ENCODE measurements at places on chromosomes 11 and 22.
A peak's percentile ranks its signal among the peaks of the same experiment; 100 is the strongest.

DNA sequence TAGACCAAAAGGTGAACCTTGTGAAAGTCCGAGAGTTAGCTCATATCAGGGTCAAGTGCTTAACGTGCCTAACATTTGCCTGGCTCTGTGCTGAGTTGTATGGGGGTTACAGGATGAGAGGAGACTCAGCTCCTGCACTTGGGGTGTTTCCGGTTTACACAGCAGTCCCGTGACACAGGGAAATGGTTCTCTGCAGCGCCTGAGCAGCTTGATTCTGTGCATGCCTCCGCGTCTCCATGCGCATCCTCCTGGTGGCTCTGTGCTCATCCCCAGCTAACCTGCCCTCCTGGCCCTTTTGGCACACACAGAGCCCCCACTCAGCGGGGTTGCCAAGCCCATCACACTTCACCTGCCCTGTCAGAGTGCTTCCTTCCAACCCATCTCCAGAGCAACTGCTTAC lies 238.3 kb upstream of the TBCEL start:
- no peak overlapping the region for H3K4me3 ChIP-seq
- H3K27ac ChIP-seq = no peak overlapping the region
- no peak for DNase-seq
- no peaks in the 10 kb centered on the region for H3K4me1 ChIP-seq

- DNase-seq = peak; percentile 33
- H3K4me1 ChIP-seq = peaks cover 17% of the 10 kb centered on the region
- H3K27me3 ChIP-seq = no peaks in the 10 kb centered on the region
- H3K36me3 ChIP-seq = no peaks in the 10 kb centered on the region
- no peak overlapping the region for H3K4me3 ChIP-seq
These were observed 2.2 kb upstream of the PNPLA3 start for GRCh38 chr22:43921370-43921769.

DNA sequence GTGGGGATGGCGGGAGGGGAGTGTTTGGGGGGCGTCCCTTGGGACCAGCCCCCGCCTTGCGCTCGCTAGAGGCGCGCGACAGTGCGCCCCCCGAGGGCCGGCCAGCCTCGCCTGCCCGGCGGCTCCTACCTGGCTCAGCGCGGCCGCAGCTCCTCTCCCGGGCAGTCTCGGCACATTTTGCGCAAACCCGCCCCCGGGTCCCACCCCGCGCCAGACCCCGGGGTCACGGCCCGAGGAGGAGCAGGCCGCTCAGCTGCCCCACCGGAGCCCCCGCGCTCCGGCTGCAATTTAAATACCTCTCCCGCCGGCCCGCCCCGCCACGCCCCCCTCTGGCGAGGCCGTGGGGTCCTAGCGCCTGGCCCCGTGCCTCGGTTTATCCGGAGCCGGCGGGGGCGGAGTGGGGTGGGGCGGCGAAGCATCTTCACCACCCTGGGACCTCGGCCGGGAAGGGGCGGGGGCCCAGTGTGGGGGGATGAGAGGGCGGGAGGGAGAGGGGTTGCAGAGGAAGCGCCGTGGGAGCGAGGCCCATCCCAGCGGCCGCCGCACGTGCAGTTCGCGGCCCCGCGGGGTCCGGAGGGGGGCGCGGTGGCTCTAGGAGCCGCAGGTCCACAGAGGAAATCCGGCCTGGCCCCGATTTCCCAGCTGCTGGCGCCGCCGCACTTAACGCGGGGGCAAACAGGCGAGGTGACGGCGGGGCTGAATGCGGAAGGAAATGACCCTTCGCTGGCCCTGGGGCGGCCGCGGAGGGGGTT lies at the start of gene LRRC32:
TSS of gene LRRC32 (minus strand) at position 263 of the 752 bp plus-strand sequence. CDS start 4,793 bp downstream, outside the sequence.
- H3K36me3 ChIP-seq = no peaks in the 10 kb centered on the region
- DNase-seq = no peak
- no peak within 1 kb of the TSS for H3K27ac ChIP-seq
- H3K4me3 ChIP-seq = peak within 1 kb of the TSS; percentile 38

DNA sequence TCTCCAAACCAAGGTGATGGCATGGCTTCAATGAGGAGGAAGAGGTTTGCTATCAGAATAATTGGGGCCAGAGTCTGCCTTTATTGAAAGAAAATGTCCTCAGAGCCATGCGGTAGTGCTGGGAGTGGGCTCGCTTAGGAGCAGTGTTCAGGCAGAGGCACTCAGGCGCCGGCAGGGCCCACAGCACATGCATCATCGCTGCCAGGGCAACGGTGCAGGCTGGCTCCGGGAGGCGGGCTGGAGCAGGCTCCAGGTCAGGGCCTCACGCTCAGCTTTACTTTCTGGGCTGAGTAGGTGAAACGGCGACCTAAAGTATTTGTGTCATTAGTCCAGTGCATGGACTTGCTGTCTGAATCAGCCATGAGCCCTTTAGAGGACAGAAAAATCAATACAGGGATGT lies 169.9 kb upstream of the CCDC90B start:
- H3K4me3 ChIP-seq = no peak overlapping the region
- no peak overlapping the region for H3K27ac ChIP-seq
- H3K4me1 ChIP-seq = no peaks in the 10 kb centered on the region
- no peak for DNase-seq
- H3K36me3 ChIP-seq = no peaks in the 10 kb centered on the region

DNA sequence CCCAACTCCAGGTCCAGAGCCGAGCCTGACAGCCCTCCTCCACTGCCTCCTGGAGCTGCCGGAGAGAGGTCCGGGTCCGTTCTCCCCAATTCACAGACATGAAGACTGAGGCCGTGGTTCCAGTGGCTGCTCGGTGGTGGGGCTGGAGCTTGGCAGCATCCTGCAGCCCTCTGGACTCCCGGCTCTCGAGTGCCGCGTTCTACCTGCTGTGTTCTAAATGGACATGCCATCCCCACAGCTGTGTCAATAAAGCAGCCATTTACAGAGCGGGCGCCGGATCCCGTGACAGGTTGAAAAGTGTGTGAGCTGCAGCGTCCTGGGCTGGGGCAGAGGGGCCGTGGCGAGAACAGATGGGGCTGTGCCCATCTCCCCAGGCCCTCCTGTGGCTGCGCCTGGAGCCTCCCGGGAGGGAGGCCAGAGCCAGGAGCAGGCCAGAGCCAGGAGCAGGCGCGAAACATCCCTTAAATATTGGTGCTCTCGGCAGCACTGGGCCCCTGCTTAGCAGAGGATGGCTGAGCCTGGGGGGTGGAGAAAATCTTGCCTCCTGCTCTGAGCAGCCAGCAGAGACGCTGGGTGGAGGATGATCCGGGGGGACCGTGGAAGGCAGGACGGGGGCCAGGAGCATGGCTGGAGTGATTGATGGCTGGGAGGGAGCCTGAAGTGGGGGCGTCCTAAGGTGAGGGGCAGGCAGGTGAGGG lies 46.2 kb downstream of the FLRT1 start:
- peaks cover 15% of the 10 kb centered on the region for H3K4me1 ChIP-seq
- H3K36me3 ChIP-seq = no peaks in the 10 kb centered on the region
- no peaks in the 10 kb centered on the region for H3K27me3 ChIP-seq
- 0 out of 2 replicates have a peak overlapping the region, but pooled peaks have one; percentile 29 for H3K27ac ChIP-seq

DNA sequence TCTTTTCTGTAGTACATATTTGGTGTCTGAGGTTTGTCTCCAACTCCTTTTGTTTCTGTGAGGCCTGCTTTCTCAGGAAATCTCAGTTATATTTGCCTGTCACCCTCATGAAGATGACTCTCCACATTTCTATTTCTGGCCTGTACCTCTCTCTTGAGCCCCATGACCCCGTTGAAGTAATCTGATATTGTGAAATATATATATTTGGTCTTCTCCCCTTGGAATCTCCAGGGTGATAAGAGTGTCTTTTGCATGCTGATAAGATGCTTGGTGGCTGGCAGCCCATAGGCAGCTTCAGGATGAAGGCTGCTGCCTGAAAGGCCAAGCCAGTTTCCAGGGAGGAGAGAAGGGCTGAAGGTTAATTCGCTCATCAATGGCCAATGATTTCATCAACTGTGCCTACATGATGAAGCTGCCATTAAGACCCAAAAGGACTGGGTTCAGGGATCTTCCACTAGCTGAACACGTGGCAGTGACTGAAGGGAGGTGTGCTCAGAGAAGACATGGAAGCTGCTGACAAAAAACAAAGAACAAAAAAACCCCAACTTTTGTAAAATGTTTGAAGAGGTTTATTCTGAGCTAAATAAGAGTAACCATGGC lies 67.4 kb downstream of the MICAL2 start:
- no peak for DNase-seq
- no peak overlapping the region for H3K4me3 ChIP-seq
- no peaks in the 10 kb centered on the region for H3K27me3 ChIP-seq
- H3K36me3 ChIP-seq = no peaks in the 10 kb centered on the region

DNA sequence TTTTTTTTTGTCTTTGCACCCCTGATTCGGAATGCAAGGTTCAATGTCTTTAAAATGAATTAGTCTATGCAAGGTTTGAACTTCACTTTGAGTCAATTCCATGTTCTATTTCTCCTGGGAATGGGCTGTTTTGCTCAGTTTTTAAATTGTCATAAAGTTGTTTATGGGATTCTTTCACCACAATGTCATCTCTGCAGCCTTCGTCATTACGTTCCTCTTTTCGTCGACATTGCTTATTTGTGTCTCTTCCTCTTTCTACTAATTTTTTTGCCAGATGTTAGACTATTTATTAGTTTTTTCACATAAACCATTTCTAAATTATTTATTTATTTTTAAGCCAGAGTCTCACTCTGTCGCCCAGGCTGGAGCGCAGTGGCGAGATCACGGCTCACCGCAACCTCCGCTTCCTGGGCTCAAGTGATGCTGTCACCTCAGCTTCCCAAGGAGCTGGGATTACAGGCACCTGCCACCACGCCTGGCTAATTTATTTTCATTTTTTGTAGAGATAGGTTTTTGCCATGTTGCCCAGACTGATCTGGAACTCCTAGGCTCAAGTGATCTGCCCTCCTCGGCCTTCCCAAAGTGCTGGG lies 7.1 kb upstream of the TNNT3 start:
- DNase-seq = no peak
- H3K4me1 ChIP-seq = no peaks in the 10 kb centered on the region
- no peak overlapping the region for H3K27ac ChIP-seq
- H3K27me3 ChIP-seq = no peaks in the 10 kb centered on the region
- no peaks in the 10 kb centered on the region for H3K36me3 ChIP-seq
- no peak overlapping the region for H3K4me3 ChIP-seq

- H3K4me1 ChIP-seq = no peaks in the 10 kb centered on the region
- H3K27me3 ChIP-seq = no peaks in the 10 kb centered on the region
- H3K4me3 ChIP-seq = no peak overlapping the region
These were observed 34.1 kb downstream of the CERK start for GRCh38 chr22:46703996-46704370.

DNA sequence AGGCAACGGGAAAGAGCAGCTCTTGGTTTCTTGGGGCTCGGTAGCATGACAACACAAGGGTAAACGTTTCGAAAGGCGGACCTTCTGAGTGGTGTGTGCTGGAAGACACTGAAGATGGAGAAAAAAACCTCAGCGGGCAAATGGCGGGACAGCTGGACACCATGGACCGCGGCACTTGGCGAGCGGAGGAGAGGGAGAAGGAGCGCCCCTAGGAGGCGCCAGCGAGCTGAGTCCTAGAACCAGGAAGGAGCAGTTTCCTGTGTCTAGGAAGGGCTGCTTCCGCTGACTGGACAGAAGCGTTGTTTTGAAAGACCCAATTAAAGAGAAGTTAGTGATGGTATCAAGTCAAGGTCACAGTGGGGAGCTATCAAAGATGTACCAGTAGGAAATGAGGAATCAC lies 44.0 kb upstream of the OPCML start:
- H3K27me3 ChIP-seq = 0 out of 2 replicates have a peak, but pooled peaks cover 2% of the 10 kb centered on the region
- no peaks in the 10 kb centered on the region for H3K36me3 ChIP-seq
- no peaks in the 10 kb centered on the region for H3K4me1 ChIP-seq
- H3K27ac ChIP-seq = no peak overlapping the region
- no peak overlapping the region for H3K4me3 ChIP-seq

GRCh38 chr11:112225753-112226061 lies 521 bp upstream of the PTS start:
- no peak for DNase-seq
- H3K36me3 ChIP-seq = peaks cover 2% of the 10 kb centered on the region
- H3K27ac ChIP-seq = peak overlapping the region; percentile 97
- no peaks in the 10 kb centered on the region for H3K27me3 ChIP-seq

GRCh38 chr11:14269692-14270573 lies 89.0 kb downstream of the RRAS2 start:
- H3K27ac ChIP-seq = no peak overlapping the region
- H3K4me1 ChIP-seq = no peaks in the 10 kb centered on the region
- no peak overlapping the region for H3K4me3 ChIP-seq
- no peak for DNase-seq

DNA sequence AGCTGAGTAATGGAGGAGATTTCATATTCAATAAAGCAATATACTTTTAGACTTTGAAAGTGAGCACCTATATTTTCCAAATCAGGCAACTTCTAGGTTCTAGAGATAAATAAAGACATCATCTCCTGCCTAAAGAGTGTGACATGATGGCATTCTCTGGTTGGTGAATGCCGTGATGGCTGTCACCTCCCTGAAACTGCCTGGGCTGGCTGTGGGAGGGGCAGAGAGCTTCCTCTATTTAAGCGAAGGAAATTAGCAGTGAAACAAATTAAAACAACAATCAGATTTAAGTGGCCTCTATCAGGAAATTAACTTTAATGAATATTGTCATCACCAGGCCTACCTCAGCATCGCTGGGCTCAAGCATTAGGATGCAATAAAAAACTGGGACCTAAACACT lies 113.9 kb downstream of the ARL14EP start:
- no peak overlapping the region for H3K4me3 ChIP-seq
- H3K4me1 ChIP-seq = no peaks in the 10 kb centered on the region
- H3K27me3 ChIP-seq = no peaks in the 10 kb centered on the region
- H3K27ac ChIP-seq = no peak overlapping the region

GRCh38 chr11:65788821-65789220 lies 2.0 kb downstream of the OVOL1 start:
- peaks cover 11% of the 10 kb centered on the region for H3K4me1 ChIP-seq
- H3K4me3 ChIP-seq = no peak overlapping the region
- no peaks in the 10 kb centered on the region for H3K36me3 ChIP-seq
- peaks cover 6% of the 10 kb centered on the region for H3K27me3 ChIP-seq
- no peak for DNase-seq

DNA sequence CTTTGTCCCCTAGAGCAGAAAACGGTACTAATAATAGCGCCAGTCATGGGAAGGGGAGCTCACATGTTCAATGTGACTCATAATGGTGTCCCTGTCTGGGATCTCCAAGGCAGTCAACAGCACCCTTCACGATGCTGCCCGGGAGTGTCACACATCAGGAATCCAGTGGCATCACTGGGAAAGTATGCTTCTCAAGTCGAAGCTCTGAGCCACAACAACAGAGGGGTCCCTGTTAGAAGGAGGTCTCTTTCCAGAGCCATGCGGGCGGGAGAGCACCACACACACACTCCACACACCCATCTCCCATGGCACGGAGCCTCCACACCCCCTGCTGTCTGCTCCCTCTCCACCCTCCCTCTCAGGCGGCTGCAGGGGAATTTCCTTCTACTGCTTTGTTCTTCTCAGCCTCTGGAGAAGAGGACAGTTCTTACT lies 119.7 kb downstream of the ETS1 start:
- peaks cover 14% of the 10 kb centered on the region for H3K36me3 ChIP-seq
- no peaks in the 10 kb centered on the region for H3K27me3 ChIP-seq
- peak overlapping the region; percentile 25 for H3K27ac ChIP-seq
- no peak overlapping the region for H3K4me3 ChIP-seq

All from Panc1 (cell line).